ENCODE measurements at places on chromosomes 4 and X. TPM values are rescaled to one million over a fixed set of nuclear protein-coding genes. Genes with fewer than 3 reads are reported as not detected.

Gene YY2
- total RNA-seq, result 0.31 TPM

Gene FRAS1
- 22.5 TPM for total RNA-seq

- DNase-seq, result no peak
Observed at GRCh38 chrX:24253469-24253868, 60.4 kb downstream of the SUPT20HL2 start.

GRCh38 chrX:41499195-41499594 is 52.1 kb downstream of the NYX start:
- DNase-seq, result no peak

DNA sequence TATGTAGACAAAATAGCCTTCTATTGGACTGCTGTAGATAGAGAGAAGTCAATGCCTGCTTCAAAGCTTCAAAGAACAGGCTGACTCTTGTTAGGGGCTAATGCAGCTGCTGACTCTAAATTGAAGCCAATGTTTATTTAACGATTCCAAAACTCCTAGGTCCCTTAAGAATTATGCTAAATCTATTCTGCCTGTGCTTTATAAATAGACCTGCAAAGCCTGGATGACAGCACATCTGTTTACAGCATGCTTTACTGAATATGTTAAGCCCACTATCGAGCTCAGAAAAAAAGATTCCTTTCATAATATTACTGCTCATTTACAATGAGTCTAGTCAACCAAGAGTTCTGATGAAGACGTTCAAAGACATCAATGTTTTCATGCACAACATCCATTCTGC is 54.8 kb upstream of the RBMXL3 start:
- no peak for DNase-seq

Gene TBC1D8B
- total RNA-seq, result 11.6 TPM

DNA sequence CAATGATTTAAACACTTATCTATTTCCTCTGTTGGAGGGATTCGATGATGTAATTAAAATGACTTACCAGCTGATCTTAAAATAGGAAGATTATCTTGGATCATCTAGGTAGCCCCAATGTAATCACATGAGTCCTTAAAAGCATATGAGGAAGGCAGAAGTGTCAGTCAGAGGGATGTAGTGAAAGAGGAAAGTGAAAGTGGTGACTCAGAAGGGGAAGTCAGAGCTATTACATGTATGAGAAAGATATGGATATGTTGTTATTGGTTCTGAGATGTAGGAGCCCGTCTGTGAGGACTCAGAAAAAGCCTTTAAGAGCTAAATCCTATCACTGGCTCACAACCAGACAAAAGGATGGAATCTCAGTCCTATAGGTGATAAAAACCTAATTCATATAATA is 456.4 kb downstream of the DACH2 start:
- no peak for DNase-seq

Gene WNK3
- total RNA-seq, result 0.62 TPM

Gene F8A1
- 5.0 TPM for total RNA-seq

DNA sequence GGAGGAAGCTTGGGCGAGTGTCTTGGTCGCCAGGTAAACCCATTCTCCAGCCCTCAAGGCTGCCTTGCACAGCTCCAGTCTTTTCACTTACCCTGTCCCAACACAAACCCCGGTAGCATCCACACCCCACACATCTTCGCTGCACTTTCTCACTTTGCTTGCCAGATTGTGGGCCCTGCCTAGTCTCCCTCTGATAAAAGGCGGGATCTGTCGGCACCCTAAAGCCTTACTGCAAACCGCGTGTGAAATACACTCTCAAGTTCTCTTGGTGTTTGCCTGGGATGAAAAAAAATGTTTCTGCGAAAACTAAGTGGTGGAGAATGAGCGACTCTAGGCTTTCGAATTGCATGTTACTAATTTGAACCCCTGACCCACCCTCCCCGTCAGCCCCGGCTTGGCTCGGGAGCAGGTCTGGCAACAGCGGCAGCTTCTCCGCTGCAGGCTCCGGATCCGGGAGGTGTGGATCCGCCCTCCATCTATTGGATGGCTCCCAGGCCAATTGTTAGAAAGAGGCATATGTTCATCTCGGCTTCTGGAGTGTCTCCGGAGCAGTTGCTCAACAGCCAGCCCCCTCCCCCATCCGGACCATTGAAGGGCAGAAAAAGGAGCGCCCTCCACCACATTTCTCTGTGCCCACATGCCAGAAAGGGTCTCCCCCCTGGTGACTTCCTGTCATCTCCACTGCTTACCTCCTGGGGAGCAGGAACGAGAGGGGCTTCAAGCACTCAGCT is 3.0 kb upstream of the CITED1 start:
- DNase-seq, result peak; percentile 27

Gene TMPRSS11D
- not detected for total RNA-seq

Gene P2RY10
- not detected for total RNA-seq

DNA sequence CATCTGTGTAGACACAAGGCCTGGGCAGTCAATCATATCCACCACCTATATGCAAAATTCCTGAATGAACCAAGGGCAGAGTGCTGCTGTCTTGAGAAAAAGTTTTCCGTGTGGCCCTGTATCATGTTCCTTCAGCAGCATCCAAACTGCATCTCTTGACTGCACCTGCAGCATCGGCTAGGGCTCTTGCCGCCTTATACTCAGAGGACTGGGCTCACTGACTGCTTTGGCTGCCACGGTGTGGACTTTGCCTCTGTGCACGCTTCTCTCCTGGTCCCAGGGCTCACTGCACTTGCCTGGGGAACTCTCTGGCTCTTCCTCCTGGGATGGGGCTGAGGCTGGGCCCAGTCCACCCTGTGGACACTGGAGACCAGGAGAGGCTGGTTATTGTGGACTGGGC is 39.5 kb upstream of the STS start:
- no peak for DNase-seq

Gene CSAG1
- total RNA-seq, result not detected

- DNase-seq, result no peak
Observed at GRCh38 chrX:133938530-133938929, 46.9 kb downstream of the GPC3 start.

DNA sequence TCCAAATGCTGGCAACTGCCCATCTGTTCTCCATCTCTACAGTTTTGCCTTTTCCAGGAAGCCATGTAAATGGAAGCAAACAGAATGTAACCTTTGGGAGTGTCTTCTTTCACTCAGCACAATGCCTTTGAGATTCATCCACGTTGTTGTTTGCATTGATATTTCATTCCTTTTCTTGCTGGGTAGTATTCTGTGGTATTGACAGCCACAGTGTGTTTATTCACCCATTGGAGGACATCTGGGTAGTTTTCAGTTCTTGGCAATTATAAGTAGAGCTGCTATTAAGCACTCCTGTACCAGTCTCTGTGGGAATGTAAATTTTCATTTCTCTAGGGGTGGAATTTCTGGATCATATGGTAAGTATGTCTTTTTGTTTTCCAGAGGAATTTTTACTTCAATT is 194.3 kb upstream of the RPS6KA3 start:
- DNase-seq, result no peak

Gene UCHL1
- not detected for total RNA-seq

DNA sequence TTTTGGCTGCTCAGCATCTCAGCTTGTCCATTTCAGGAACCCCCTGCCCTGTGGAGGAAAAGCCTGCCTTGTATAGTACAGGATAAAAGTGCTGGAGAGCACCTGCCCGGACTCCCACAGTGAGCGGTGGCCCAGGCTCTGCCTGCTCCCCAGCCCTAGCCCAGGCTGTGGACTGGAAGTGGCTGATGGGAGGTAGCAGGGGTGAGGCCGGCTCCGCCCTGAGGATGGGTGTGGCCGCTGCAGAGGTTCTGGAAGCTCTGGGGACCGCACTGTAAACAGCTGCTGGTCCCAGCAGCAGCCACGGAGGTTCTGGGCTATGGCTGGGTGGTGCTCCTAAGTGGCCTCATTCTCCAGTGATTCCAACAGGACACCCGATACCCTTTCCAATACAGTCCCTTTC is 56.6 kb upstream of the HELT start:
- DNase-seq, result no peak

Gene PRSS12
- total RNA-seq, result 0.02 TPM

Gene PARM1
- total RNA-seq, result not detected

DNA sequence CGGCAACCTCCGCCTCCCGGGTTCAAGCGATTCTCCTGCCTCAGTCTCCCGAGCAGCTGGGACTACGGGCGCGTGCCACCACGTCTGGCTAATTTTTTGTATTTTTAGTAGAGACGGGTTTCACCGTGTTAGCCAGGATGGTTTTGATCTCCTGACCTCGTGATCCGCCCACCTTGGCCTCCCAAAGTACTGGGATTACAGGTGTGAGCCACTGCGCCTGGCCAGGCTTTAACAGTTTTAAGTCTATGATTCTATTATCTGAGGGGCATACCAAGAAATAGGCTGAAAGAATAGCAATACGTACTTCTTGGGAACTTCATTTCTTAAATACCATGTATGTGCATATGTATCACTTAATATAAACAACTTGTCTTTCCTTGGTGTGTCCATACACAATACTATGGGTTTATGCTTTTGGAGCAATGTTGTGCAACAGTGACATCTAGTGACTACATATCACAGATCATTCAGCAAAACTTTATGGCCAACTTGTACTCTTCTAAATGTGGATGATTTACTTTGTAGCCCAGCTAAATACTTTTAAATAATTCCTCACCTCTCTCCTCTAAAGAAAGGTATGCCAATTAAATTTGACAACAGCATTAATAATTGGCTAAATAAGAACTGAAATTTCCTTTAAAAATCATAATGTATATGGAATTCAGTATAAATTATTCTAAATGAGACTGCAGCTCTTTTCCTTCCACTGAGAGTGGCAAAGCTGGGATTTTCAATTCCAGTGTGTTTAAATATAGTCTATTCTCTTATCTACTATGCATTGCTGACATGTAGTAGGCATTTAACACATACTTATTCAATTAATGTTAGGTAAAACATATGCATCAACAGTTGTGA is 10.4 kb downstream of the SLC9B1 start:
- peak; percentile 72 for DNase-seq

- no peak for DNase-seq
Observed at GRCh38 chrX:134752558-134752957, 94.3 kb upstream of the PLAC1 start.

Gene EPHA5
- total RNA-seq, result not detected

GRCh38 chrX:118862091-118862490 is 38.5 kb downstream of the ZCCHC12 start:
- no peak for DNase-seq

All from HepG2 (cell line).